Activated T-helper 1 cell treated with anti-CD3 and anti-CD28 coated beads, Interleukin-12 subunit alpha, Interleukin-12 subunit beta, Interleukin-2, Interleukin-4 antibody, amounts not matched to agents 30 ng/mL and 10 ng/mL and 1 ng/mL, durations not matched to agents 14 hours and 24 hours and 36 hours (primary cell): ENCODE measurements at places on chromosomes 6 and 20. TPM values are rescaled to one million over a fixed set of nuclear protein-coding genes. Genes with fewer than 3 reads are reported as not detected.

The TBXT gene
- not detected in 2 replicates for total RNA-seq

The SLC24A3 gene
- total RNA-seq: not detected in 2 replicates

The PSMB9 gene
- 249 and 253 TPM in 2 replicates for total RNA-seq

The CYP24A1 gene
- not detected in 2 replicates for total RNA-seq

The BCAS1 gene
- total RNA-seq: not detected in 2 replicates

The POU3F2 gene
- total RNA-seq: not detected in 2 replicates

The PPP1R16B gene
- total RNA-seq: 139 and 143 TPM in 2 replicates

The RIPOR3 gene
- not detected in 2 replicates for total RNA-seq

The SYNDIG1 gene
- total RNA-seq: not detected in 2 replicates

The RPS6KA2 gene
- total RNA-seq: 2.0 and 2.7 TPM in 2 replicates
